ENCODE measurements at places on chromosomes 5 and 9.

GRCh38 chr5:72093217-72093616 lies 14.1 kb upstream of the MAP1B start:
- DNase-seq = no peak

DNA sequence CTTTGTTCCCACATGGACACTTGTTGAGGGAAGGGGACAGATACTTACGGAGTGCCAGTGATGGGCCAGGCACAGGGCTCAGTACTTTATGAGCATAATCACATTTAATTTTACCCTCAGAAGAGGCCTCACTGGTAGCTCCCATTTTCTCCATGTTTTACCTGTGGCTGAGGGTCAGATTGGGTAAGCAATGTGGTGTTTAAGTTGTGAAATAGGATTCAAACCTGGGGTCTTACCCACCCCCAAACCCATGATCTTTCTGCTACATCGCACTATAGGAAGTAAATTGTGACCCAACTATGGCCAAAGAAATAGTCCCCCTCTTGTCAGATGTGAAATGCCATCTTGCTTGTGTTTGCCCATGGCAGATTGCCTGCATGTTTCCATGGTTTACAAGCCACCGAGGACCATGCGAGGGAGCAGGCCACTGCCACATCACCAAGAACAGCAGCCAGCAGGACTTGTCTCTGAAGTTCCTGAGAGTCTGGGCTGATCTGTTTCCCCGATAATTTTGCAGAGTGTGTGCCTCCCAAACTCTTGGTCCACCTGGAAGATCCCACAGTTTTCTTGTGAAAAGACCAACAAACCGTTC lies 95.4 kb downstream of the MACROH2A1 start:
- DNase-seq = no peak

DNA sequence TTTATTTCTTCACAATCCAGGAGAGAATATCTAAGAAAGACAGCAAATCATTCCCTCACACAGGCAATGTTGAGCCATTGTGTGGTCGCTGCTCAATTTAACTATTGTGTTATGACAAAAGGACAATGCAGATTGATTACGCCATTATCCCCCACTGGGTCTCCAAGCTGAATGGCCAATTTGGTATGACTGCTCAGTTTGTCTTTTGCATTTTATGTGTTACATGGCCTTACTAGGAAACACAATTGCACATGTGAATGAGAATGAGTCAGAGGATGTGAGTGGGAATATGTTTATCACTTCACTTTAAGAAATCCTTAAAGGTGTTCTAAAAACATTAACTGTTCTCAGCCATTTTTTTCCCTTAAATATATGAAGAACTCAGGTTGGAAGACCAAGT lies 108.3 kb downstream of the FAM174A start:
- no peak for DNase-seq

- DNase-seq = no peak
Observed at GRCh38 chr9:13956107-13956506, 357.8 kb downstream of the NFIB start.

DNA sequence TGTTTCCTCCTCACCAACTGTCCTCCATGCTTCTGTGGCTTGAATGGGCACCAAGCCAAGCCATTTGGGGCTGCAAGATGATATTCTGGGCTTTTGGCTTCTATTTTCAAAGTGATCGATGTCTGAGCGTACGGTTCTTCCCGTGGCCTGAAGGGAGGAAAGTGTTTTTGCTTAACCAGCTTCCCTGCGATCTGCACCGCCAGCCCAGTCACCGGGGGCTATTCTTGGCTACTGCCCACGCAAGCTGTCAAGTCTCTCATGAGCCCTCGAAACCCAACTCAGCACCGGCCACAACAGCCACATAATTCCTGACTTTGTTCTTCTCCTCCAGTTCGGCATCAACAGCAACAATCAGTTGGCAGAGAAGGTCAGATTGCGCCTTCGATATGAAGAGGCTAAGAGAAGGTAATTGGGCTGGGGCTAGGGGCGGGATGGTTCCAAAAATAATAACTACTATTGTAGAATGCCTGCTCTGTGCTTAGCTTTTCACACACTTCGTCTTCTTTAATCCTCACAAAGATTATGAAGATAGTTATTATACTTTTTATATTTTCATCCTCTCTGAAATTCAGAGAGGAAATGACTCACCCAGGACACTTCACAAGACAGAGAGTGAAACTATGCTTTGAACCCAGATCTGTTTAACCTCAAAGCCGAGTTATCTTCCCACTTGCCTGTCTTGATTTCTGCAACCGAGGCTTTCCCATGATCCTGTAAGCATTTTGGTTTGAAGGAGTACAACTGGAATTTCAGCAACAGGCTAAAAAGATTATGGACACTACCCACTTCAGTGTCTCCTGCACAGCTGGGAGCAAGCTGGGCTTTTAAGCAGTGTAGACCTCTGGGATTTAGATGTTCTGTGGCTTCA lies 76.4 kb upstream of the RARS1 start:
- no peak for DNase-seq
